ENCODE measurements at places on chromosomes 6 and 20.

DNA sequence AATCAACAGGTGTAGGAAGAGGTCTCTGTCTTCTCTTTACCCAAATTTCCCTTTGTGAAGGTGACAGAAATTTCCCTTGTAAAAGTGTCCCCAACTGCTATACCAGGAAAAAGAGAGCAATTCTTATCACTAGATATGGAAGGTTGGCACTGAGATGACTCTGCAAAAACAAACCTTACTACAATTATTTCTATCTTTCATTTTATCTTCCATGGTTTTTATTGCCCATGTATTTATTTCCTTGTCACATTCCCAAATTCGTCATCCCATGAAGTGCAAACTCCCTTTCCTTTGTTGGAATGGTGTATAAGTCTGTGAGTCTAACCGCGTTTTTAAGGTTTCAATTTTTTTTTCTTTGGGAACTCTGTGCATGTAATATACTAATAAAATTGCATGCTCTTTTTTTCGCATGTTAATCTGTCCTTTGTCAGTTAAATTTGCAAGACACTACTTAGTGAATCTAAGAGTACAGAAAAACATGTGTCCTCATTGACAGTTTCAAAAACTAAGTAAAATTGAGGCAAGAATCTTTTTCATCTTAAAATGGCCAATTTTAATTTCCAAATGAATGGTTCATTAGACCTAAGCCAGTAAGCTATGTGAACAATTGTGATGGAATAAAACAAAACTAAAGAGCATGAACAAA, 35.4 kb upstream of the HFE start:
- DNase-seq: no peak

GRCh38 chr6:104332364-104332763, 527.4 kb downstream of the HACE1 start:
- no peak for DNase-seq

DNA sequence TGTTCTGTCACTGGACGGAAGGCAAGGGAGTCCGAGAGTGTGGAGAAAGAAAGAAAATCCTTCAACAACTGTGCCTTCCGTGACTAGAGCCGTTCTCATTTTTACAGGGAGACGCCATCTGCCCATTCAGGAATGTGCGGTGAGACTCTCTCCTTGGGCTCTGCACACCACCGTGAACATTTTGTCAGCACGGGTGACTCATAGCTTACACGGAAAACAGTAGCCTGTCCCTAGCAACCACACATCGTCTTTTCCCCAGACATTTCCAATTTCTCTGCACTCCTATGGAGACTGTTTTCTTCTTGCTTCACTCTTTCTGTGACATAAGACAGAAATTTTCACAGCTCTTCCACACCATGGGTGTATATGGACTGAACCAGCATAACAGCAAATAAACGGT, 55.1 kb downstream of the TBXT start:
- no peak for DNase-seq

GRCh38 chr20:7406671-7407070, 533.6 kb downstream of the HAO1 start:
- DNase-seq: no peak

DNA sequence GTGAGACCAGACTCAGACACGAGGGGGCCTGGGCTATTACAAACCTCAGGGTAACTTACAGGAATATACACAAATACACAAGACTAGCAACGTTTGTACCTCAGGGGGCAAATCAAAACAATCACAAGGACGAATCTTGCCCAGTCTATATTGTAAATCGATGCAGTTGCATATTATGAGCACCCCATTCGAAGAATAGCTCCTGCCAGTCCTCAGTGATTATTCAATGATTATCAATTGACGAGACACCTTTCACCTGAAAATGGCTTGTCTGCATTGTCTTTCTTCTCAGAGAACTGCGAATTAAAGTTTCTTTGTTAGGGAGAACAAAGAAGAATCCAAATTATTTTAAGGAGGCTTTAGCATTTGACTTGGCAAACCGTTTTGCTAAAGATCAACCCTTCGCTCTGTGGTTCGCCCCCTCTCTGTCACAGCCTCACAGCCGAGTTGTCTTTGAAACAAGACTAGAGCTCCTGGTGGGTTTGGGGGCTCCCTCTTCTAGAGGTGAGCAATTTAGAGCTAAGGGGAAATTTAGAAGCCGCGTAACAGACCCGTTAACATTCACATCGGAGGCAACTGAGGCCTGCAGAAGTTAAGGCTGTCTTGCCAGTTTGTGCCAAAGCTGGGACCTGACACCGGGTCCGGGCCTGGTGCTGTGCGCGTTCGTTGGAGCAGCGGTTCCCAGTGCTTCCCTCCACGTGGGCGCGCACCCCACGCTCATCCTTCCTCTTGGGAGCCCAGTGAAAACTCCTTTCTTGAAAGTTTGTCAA, 24.9 kb upstream of the MAP3K7 start:
- no peak for DNase-seq

DNA sequence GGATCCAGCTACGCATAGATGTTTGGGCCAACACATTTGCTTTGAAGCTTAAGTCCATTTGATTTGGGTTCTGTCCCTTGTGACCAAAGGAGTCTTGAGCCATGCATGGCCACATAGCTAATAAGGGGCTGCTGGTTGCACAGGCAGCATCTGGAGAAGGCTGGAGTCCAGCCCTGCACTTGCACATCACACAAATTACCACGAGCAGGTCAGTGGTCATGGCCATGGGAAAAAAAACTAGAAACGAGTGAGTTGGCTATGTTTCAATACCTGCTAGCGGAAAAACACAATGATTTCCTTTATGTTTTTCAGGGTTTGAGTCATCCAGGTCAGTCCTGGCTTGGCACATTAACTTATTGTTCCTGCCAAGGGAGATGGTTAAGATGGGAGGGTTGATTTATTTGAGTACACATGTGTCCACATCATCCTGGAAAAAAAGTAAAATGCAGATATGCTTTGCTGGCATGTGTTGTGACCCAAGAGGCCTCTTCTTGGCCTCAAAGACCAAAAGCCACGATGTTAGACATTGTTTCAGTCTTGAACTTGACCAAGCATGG, 5.6 kb upstream of the STX16 start:
- no peak for DNase-seq

GRCh38 chr6:110509617-110510241, 33.3 kb upstream of the SLC22A16 start:
- DNase-seq: no peak

DNA sequence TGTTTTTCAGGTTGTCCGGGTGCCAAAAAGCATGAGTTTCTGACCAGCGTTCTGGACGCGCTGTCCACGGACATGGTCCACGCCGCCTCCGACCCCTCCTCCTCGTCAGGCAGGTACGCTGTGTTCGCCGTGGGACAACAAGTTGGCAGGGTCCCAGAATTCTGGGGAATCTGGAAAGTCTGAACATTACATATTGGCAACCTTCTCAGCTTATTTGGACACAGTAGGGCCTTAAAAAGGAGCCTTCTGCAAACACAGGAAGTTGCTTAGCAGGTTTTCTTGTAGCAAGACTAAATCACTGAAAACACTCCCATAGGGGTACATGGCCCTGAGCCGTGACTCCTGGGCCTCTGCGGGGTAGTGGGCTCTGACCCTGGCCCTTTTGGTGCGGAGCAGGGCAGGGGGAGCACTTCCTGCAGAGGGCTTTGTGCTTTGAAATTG, 209.7 kb downstream of the SMOC2 start:
- DNase-seq: no peak

GRCh38 chr20:61810738-61811135, 254.9 kb downstream of the TAF4 start:
- no peak for DNase-seq

DNA sequence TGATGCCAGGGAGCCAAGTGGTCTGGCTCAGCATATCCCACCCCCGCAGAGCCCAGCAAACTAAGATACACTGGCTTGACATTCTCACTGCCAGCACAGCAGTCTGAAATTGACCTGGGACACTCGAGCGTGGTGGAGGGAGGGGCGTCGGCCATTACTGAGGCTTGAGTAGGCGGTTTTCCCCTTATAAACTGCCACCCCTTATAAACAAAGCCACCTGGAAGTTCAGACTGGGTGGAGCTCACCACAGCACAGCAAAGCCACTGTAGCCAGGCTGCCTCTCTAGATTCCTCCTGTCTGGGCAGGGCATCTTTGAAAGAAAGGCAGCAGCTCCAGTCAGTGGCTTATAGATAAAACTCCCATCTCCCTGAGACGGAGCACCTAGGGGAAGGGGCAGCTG, 19.4 kb downstream of the TINAG start:
- no peak for DNase-seq

GRCh38 chr20:63115651-63116411, 100.1 kb downstream of the YTHDF1 start:
- DNase-seq: no peak

- no peak for DNase-seq
These were observed 62.1 kb upstream of the RGS17 start for GRCh38 chr6:153192943-153193885.

- DNase-seq: no peak
These were observed 365.8 kb upstream of the HSF2 start for GRCh38 chr6:122033564-122034181.

GRCh38 chr20:52572687-52573086, 381.1 kb upstream of the ZFP64 start:
- DNase-seq: no peak

DNA sequence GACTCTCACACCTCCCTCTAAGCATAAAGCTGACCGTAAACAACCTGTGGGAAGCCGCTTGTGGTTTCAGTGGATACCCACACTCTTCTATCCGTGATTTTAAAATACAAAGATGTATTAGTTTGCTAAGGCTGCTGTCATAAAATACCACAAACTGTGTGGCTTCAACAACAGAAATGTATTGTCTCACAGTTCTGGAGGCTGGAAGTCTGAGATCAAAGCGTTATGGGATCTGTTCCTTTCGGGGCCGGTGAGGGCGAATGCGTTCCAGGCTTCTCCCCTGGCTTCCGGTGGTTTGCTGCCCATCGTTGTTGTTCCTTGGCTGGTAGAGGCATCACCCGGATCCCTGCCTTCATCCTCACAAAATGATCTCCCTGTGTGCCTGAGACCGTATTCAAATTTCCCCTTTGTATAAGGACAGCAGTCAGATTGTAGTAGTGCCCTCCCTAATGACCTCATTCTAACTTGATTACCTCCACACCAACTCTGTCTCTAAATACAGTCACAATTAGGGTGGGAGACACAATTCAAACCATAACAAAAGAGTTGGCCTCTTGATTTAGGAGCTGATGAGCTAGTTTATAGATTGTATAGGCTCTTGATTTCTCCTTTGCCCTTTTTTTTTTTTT, 210.6 kb upstream of the SOX4 start:
- DNase-seq: no peak

- DNase-seq: no peak
These were observed 349.6 kb downstream of the PKHD1 start for GRCh38 chr6:51737580-51738360.

- DNase-seq: no peak
These were observed 37.7 kb downstream of the KIF25 start for GRCh38 chr6:168035098-168035660.

DNA sequence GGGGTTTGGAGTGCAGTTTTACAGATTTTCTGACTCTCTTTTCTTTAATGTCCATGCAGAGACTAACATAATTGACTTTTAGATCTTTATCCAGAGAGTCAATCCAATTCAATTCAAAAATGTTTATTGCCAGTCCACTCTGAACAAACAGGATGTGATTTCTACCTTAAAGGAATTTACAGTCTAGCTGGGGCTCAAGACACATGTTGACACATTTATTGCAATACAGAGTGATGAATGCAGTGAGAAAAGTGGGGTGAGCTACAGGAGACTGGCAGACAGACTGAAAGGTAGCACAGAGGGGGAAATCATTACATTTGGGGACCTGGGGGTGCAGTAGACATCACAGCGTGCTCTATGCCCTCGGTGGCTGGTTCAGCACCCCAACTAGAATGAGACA, 193.9 kb downstream of the SLC24A3 start:
- no peak for DNase-seq

DNA sequence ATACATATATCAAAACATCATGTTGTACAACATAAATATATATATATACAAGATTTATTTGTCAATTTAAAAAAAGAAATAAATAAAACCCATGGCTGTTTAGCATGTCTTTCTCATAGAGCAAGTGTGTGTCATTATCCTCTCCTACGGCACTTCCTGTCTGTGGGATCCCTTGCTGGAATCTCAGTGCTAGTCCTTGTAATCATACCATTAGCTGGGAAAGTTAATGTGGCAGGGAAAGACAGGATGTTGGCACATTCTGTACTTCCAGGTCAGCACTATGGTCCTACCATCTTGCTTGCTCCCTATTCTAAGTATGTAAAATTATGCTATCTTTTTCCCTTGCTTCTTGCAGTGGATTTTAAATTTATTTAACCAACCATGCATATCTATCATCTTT, 9.5 kb upstream of the SLC17A3 start:
- no peak for DNase-seq

DNA sequence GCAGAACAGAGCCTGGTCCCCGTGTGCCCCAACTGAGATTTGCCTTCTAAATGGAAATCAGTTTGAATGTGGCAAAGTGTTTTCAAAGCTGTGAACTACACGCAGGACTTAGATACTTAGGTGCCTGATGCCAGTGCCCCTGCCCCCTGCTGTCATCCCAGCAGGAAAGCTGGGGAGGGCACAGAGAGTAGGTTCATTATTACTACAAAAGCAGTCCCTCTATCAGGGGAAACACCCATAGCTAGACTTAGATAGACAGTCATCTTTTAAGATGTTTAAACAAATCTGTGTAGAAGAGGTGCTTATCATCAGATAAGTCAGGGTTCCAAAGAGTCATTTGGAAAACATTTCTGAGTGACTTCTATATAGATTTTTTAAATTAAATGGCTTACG, 155.0 kb upstream of the SNX9 start:
- DNase-seq: peak; percentile 22

- DNase-seq: no peak
These were observed 597.9 kb downstream of the COL12A1 start for GRCh38 chr6:74607934-74608333.

GRCh38 chr6:52260634-52261033, 16.3 kb upstream of the IL17F start:
- no peak for DNase-seq

GRCh38 chr6:100475554-100476320, 11.0 kb upstream of the SIM1 start:
- no peak for DNase-seq

DNA sequence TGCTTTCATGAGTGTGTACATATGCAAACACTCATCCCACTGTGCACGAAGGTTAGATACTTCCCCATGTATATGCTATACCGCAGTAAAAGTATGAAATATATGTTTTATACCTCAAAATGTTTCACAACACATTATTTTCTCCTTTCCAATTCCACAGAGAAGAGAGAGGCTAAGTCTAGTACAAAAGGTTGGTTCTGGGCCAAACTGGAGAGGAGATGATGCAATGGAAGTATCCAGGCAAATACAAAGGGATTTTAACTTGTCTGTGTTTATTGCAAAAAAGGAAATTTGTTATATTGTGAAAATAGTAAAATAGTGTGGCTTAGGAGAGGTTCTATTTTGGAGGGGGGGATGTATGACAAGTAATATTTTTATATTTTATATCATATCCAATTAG, 112.6 kb downstream of the PLCB1 start:
- no peak for DNase-seq

DNA sequence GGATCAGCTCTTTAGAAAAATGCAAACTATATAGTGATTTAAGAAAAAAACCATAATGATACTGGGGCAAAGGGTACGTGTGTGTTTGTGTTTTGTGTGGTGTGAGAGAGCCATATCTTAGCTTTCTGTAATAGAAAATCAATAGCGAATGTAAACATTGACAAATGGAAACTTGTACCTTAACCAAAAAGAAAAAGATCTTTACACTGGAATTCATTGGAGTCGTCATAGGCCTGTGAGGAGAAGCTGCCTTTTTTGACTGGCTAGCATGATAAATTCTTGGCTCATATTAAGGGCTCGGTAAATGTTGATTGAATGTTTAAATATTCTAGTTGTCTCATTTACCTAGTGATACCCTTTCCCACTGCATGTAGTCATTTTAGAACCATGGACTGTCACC, 161.8 kb upstream of the ASCC3 start:
- DNase-seq: no peak

- DNase-seq: no peak
These were observed 67.7 kb downstream of the GFRA4 start for GRCh38 chr20:3595541-3595940.
